ENCODE measurements at places on chromosomes 11 and 22.
A peak's percentile ranks its signal among the peaks of the same experiment; 100 is the strongest.

DNA sequence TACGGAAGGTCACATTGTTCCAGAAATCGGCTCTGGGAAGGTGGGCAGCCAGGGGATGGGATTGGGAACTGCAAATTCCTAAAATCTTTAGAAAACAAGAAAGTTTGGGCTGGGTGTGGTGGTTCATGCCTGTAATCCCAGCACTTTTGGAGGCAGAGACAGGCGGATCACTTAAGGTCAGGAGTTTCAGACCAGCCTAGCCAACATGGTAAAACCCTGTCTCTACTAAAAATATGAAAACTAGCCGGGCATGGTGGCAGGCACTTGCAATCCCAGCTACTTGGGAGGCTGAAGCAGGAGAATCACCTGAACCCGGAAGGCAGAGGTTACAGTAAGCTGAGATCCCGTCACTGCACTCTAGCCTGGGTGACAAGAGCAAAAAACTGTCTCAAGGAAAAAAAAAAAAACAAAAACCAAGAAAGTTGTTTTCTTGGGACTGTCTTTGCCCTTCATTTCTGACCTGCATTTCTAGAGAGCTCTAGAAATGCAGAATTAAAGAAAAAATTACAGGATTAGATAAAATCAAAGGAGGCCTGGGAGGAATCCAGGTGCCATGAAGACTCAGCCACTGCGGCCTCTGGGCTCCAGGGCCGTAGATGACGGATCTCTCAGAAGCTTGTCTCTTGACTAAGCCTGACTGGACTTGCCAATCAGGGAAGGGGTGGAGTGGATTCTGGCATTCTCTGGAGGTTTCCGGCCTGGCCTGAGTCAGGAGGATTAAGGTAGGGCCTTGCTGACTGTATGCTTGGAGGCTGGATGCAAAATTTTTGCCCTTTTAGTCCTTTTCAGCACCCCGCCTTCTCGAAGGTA, 5.3 kb upstream of the MALAT1 start:
- no peak for DNase-seq

- no peak for DNase-seq
These were observed 117.8 kb downstream of the SERGEF start for GRCh38 chr11:17894929-17895658.

GRCh38 chr11:67113231-67113721, 5.8 kb upstream of the KDM2A start:
- peak; percentile 30 for DNase-seq

DNA sequence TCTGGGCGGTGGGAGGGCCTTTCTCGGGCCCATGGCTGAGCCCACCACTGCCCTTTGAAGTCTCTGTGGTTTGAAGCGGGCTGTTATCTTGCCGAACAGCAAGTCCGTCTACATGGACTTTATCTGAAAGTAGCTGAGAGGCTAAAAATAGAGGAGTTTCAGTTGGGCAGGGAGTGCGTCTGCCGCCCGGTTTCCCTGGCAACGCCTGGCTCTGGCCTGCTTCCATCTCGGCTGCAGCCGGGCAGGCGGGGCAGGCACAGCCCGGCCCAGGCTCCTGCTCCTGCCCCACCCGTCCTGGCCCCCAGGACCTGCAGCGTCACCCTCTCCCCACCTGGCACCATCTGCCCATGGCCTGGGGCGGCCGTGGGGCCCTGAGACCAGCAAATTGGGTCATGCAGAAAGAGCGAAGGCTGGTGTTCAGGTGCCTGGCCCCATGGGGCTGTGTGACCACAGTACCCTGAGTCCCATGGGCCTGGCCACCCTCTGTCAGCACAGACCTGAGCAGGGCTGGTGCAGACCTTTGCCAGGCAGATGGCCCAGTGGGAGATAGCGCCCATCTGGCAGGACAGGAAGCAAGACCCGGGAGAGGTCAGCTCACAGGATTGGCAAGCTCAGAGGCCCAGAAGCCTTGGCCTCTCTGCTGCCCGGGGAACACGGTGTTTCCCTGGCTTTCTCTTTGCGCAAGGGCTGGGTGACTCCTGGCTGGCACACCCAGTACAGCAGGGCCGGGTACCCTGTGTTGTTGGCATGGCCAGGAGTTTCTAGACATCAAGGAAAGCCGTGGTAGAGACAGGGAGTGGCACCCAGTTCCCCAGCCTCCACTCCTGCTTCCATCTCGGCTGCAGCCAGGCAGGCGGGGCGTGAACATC, 79.1 kb upstream of the KCNQ1OT1 start:
- DNase-seq: no peak

- DNase-seq: no peak
These were observed 63.7 kb downstream of the PACSIN2 start for GRCh38 chr22:42951093-42951710.

GRCh38 chr11:116148056-116148455, 624.7 kb downstream of the BUD13 start:
- no peak for DNase-seq

DNA sequence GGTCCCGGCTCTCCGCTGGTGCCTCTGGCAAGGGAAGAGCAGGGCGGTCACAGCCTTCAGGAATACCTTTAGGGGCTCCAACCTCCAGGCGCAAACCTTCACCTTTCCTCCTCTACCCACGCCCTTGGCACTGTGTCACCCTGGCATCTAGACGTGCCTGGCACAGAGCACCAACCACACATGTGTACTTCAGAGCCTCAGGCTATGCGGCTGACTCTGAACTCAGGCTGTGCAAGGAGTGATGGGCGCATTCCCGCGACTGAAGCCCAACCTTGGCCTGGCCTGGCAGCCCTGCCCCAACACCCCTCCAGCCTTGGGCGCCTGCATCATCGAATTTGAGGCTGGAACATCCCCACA, 11.4 kb downstream of the SCARF2 start:
- no peak for DNase-seq

DNA sequence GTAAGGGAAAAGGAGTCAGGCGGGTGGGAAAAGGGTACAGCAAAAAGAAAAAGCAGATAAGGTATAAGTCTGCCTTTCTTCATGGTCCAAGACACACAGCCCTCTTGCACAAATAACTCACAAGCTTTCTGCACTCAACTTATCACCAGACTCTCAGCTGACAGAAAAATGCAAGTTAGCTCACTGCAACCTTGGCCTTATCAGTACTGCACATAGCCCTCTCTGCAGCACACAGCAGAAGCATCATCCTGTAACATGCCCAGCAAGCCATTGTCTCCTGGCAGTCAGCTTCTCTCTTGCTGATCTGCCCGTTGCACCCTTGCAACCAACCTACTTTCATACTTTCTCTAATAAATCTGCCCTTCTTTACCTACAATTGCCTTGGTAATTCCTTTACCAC, 5.8 kb downstream of the ZBTB44 start:
- no peak for DNase-seq

DNA sequence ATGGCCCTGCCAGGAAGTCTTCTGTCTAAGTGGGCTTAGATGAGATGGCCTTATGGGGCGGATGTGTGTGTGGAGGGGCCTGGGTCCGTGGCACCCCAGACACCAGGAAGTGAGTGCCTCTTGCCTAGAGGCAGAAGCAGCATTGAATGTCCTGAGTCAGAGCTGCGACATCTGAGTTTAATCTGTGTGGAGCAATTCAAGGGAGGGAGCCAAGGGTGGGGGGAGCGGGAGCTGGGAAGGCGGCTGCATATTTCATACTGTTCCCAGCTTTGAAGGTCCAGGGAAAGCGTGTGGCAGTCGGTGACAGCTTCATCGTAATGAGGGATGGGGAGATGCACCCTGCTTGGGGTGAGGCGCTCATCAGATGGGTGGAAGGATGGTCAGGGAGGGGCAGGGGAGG, 73.5 kb upstream of the THY1 start:
- no peak for DNase-seq

DNA sequence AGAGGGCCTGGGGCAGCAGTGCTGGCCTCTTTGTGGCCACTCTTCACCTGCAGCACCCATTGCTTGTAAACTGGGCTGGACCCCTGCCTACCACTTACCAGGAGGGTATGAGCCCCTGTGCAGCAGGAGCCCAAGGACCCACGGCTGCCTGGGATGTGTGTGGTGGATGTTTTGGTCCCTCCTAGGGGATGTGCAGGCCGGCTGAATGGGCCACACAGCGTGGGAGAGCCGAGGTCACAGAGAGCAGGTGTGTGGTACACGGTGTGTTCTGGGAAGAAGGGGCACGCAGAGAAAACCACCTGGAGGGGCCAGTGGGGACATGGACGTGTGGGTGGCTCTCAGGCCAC, 19.3 kb upstream of the GNB1L start:
- no peak for DNase-seq

DNA sequence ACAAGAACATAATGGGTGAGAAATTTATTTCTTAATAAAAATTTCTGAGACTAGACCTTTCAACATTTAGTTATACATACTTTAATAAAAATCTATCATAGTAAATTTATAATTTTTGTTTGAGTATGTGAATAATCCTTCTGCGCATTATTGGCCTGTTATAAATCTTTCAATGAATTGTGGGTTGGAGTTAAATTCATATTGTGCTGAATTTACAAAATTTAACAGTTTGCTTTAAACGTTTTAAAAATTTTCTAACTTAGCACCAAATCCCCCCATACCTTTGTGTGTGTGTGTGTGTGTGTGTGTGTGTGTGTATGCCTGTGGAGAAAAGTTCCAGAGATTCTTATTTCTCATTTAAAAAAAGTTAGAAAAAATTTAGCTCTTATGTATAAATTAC, 111.0 kb downstream of the TMEM135 start:
- DNase-seq: no peak

DNA sequence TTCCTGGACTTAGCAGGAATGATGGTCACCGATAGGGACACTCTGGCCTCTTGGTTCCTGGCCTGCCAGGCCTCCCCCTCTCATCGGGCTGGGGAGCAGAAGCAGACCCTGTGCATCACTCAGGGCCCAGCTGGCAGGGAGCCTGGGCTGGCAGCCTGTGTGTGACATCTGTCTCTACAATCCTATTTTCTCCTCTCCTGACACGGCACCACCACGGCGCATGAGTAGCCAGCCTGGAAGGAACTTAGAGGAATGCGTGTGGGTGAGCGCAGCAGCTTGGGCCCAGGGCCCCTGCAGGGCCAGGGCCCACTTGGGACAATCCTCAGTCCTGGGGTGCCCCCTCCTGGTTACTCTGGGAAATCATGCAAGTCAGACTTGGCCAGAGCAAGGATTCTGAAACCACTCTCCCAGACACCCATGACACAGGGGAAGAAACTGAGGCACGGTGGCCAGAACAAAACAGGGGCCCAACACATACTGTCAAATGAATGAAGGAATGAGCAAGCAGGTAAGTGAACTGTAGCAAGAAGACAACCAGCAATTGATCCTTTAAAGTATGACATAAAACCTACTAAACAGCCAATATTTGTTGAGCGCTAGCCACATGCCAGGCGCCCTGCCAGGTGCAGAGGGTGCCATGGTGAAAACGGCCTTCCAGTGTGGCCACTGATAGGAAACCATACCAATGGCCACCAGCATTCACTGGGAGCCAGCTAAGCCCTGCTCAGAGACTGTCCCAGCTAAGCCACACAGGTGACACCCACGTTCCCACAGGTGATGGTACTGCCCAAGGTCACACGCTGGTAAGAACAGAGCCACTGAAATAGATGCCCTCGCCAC, 13.3 kb downstream of the RSPH14 start:
- peak; percentile 83 for DNase-seq

DNA sequence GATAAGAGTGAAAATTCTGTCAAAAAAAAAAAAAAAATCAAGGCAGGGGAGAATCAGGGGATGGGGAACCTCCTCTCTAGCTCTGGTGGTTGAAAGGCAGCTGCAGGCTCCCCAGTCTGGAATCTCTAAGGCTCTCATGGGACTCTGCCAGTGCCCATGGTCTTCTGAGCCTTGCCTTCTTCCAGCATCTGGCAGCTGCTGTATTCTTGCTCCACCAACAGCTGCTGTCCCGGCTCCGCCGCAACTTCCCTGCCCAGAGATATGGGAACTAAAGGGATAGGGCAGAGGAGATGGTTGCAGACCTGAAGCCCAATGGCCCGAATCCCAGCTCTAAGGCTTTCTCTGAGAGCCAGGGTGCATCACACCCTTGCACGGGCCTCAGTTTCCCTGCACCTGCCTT, 49.5 kb upstream of the PHF21B start:
- DNase-seq: no peak

GRCh38 chr11:127063241-127063640, 62.7 kb upstream of the KIRREL3 start:
- DNase-seq: no peak

DNA sequence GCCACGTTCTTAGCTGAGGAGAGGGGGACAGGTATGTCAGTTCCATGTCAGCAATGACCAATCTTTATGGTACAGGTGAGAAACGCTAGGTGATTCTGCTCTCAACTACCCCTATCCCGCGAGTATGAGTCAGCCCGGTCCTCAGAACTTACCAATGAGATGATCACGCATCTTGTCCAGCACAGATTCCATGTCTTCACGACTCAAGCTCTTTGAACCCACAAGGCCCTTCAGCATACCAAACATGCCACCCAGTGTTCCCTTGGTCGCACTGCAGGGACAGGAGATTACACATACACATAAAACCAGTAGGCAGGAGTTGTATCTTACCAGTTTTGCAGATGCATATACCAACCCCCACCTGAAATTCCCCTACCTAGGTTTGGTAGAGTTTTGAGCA, 2.9 kb downstream of the SRPRA start:
- DNase-seq: no peak

GRCh38 chr22:21626735-21627469, 2.9 kb downstream of the YDJC start:
- no peak for DNase-seq

DNA sequence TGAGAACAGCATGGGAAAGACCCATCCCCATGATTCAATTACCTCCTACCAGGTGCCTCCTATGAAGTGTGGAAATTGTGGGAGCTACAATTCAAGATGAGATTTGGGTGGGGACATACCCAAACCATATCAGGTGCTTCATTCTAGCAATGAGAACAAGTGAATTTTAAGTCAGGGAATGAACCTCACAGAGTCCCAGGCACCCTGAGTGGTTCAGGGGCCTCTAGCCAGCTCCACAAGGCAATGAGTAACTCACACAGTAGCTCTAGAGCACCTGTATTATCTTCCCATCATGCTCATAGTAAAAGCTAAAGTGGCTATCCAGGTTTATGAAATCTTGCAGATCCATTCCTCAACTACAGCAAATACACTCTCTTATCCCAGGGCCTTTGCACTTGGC, 13.1 kb upstream of the ACCSL start:
- DNase-seq: no peak

GRCh38 chr22:50119169-50119767, 29.5 kb downstream of the MOV10L1 start:
- no peak for DNase-seq

All from CD4-positive, alpha-beta T cell treated with Interleukin-6 for 4 hours (primary cell).